NCI-H774 (cell line): ENCODE measurements at places on chromosomes 4 and X.
A peak's percentile ranks its signal among the peaks of the same experiment; 100 is the strongest.

GRCh38 chr4:41933997-41934503 is 1.2 kb upstream of the TMEM33 start:
- peak; percentile 55 for DNase-seq

DNA sequence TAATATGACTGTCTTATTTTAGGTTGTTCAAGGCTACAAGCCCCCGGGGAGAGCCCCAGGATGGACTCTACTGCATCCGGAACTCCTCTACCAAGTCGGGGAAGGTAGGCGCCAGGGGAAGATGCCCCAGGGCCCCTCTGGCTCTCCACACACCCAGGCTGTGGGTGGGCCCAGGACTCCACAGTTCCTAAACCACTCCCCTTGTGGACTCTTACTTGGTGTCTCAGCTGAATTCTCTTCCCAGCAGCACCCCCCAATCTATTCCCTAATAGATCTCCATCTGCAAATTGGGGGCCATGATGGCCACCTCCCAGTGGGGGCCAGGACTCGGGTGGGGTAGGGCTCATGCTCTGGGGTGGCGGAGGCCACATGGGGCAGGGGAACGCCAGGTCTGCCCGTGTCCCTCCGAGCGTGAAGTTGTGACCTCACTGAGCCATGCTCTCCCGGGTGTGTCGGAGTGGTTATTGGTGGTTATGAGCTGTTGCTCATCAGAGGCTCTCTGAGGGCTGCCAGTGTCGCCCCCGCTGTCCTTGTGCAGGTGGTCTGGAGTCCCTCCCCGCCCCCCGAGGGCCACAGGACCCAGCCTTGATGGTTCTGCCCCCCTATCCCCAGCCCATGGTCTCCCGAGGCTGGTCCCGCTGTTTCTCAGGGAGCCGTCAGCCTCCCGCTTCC is 11.2 kb upstream of the ADD1 start:
- no peak for DNase-seq

- no peak for DNase-seq
Observed at GRCh38 chr4:83171436-83172039, 57.0 kb upstream of the PLAC8 start.

- DNase-seq: no peak
Observed at GRCh38 chr4:155572106-155572703, 94.4 kb upstream of the GUCY1A1 start.

DNA sequence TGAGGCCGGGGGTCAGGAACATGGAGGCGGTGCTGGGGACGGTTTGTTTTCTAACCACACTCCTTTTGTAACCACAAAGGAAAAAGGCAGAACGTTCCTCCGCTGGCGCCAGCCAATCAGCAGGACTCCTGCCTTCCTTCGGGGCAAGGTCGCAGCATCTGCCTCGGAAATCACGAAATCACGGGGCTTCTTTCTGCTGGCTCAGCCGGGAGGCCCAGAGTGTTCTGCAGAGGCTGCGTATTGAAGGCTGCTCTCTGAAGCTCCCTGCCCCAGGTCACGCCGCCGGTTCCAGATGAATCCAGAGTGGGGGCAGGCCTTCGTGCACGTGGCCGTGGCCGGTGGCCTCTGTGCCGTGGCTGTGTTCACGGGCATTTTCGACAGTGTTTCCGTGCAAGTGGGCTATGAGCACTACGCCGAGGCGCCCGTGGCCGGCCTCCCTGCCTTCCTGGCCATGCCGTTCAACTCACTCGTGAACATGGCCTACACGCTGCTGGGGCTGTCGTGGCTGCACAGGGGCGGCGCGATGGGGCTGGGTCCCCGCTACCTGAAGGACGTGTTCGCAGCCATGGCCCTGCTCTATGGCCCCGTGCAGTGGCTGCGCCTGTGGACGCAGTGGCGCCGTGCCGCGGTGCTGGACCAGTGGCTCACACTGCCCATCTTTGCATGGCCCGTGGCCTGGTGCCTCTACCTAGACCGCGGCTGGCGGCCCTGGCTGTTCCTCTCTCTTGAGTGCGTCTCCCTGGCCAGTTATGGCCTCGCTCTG is 9.4 kb downstream of the TMEM187 start:
- no peak for DNase-seq

DNA sequence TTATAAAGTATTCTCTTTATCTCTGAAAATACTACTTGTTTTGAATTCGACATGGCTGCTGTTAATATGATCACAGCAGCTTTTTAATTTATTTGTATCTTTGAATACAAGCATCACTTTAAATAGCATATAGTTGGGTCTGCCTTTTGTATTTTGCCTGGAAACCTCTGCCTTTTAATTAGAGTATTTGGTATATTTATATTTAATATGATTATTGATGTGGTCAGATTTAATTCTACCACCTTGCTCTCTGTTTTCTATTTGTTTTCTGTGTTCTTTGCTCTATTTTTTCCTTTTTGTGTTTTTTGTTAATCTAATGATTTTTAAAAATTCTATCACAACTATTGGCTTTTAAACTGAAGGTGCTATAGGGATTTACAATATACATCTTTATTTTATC is 21.7 kb downstream of the STK32B start:
- no peak for DNase-seq

DNA sequence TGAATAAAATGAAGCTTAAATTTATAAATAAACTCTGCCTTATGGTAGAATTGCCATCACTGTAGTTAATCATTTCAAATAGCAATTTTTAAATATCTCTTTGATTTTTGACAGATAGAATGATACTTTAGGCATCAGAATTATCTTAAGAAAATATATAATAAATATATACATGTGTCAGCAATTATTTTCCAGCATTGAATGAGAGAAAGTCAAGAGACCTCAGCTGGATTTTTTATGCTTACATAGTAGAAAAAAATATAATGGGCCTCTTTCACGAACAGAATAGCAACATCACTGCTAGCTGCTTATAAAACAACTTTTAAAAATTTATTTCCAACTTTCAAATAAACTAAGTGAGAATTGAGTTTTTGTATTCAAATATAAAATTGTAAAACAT is 424.0 kb upstream of the MAGEB16 start:
- no peak for DNase-seq

GRCh38 chrX:46792810-46793188 is 33.9 kb upstream of the SLC9A7 start:
- DNase-seq: no peak

- no peak for DNase-seq
Observed at GRCh38 chrX:104135677-104136076, 21.1 kb downstream of the SLC25A53 start.

- DNase-seq: no peak
Observed at GRCh38 chrX:38087594-38087993, 81.2 kb downstream of the SYTL5 start.

DNA sequence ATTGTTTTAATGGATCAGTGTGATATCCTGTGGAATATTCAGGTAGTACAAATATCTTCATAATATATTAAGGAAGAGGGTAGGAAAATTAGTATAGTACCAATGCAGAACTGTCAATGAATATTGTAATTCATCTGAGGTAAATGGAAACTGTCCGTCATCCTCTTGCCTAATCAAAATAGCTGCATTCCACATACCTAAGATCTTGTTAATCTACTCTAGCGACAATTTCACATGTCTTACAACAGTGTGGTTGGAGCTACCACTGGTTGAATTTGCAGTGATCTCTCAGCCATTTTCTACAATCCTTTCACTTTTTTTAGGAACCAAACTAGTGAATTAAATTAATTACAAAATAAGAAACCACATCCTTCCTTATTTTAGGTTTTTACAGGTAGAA is 117.5 kb downstream of the PCDH18 start:
- DNase-seq: no peak

- no peak for DNase-seq
Observed at GRCh38 chrX:148913971-148914370, 413.6 kb downstream of the AFF2 start.

GRCh38 chr4:40228497-40229365 is 31.9 kb downstream of the RHOH start:
- no peak for DNase-seq

DNA sequence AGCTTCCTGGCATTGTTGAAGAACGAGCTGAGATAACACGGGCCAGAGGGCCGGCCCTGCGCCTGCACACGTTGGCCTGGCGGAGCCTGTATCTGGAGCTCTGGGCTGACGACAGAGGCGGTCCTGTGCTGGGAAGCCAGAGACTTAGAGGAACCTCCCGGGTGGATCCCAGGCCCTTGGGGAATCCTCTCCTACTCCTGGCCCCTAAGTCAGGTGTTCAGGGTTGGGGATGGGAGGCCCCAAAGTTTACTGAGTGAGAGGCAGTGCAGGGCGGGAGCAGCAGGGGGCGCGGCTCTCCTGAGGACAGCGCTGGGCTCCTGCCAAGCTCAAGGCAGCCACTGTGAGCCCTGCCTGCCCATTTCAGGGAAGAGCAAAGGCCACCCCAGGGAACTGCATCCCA is 2.5 kb upstream of the HTRA3 start:
- DNase-seq: peak; percentile 1

GRCh38 chr4:106194801-106195200 is 121.2 kb downstream of the TBCK start:
- no peak for DNase-seq

DNA sequence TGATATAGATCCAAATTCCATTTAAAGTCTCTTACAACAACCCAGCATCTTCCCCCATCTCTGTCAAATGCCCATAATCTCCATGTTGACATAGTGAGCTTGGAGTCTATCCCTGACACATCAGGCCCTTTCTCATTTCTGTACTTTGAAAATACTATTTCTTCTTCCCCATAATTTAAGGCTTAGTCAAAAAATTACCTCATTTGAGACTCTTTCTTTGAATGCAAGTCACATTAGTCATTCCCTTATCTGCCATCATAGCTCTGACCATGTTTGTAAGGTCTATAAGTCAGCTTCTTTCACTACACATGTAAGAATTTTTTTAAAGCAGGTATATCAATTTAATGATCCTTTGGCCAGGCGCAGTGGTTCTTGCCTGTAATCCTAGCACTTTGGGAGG is 99.9 kb downstream of the DDX60 start:
- DNase-seq: no peak

GRCh38 chrX:117038918-117039440 is 576.2 kb upstream of the CT83 start:
- no peak for DNase-seq

- no peak for DNase-seq
Observed at GRCh38 chr4:101279377-101279871, 67.9 kb downstream of the PPP3CA start.

- DNase-seq: no peak
Observed at GRCh38 chr4:100728861-100729260, 211.0 kb upstream of the EMCN start.

DNA sequence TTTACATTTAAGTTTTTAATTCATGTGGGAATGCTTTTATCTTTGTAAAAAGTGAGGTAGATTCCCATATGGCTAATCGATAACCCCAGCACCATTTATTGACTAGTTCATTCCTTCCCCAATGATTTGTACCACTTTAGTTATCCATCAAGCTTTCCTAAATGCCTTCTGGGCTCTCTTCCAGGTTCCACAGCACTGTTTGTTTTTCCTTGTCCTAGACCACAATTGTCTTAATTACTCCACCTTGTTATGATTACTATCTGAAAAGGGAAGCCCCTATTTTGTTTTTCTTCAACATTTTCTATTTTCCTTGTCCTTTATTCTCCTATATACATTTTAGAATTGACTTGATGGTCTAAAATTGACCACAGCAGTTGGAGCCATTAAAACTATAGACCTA is 48.5 kb upstream of the GPRIN3 start:
- peak; percentile 31 for DNase-seq

DNA sequence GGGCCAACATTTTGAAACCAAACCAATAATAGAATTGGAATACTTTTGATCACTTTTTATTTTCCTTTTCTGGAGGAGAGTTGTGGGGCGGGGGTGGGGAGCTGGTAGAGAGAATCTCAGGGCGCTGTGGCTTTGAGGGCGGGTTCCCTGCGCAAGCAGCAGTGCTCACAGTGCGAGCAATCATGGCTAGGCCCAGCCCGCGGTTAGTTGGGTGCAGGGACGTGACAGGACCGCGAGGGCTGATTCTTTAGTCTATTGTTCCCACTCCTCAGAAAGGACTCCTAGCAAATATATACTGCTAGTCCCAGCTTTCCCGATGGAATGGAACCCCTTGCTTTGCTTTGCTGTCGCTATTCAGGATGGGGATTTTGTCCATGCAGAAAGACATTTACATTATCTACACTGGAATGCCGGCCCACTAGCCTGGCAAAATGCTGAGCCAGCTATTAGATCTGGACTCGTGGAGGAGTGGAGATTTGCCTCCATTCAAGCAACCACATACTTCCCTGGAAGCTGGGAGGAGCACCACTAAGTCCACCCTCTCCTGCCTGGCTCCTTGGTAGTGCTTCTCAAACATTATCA is 23.9 kb upstream of the APLN start:
- no peak for DNase-seq

- DNase-seq: no peak
Observed at GRCh38 chr4:185955826-185956543, 113.0 kb upstream of the TLR3 start.

DNA sequence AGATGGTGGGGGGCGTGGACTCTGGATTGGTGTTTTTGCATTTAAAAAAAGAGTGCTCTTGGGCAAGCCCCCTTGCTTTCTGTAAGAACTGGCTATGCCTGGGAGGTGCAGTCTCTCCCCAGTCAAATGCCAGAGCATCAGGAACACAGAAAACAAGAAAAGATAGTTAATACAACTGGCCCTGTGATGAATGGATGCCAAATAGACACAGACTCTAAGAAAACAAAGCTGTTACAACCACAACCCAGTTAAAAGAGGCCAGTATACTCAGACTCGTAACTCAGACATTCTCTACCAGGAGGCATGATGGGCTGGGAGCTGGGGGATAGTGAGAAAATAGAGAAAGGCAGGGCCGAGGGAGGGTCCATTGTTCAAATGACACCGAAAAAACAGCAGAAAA is 32.5 kb upstream of the C1QTNF7 start:
- no peak for DNase-seq

DNA sequence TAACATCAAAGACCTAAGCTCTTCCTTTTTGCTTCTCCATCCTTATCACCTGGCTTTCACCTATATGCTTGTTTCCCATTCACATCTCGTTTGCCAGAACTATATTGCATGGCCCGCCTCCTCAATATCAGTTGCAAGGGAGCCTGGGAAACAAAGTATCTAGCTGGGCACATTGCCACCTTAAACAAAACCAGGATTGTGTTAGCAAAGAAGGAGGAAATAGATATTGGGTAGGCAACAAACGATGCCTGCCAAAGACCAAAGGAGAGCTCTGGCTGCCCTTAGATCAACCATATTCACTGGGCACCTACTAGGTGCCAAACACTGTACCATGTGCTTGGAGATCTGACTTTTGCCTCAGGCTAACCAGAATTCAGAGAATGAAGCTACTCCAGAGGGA is 107.5 kb downstream of the GRIA3 start:
- DNase-seq: no peak

DNA sequence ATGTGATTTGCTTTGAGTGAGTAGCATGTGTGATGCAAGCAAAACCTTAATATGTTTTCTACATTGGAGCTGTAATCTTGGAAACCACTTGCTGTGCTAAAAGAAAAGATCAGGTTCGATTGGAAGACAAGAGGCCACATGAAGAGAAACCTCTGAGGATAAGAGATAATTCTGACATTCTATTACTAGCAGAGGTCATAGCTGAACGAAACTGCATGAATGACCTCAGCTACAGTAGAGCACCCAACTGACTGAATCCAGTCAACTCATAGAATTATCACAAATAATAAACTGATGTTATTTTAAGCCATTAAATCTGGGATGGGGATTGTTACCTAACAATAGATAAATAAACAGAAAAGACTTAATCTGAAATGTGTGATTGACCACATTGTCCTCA is 147.1 kb downstream of the CAMK2D start:
- no peak for DNase-seq
